CD4-positive, alpha-beta memory T cell (primary cell): ENCODE measurements at places on chromosomes 5 and 9.

DNA sequence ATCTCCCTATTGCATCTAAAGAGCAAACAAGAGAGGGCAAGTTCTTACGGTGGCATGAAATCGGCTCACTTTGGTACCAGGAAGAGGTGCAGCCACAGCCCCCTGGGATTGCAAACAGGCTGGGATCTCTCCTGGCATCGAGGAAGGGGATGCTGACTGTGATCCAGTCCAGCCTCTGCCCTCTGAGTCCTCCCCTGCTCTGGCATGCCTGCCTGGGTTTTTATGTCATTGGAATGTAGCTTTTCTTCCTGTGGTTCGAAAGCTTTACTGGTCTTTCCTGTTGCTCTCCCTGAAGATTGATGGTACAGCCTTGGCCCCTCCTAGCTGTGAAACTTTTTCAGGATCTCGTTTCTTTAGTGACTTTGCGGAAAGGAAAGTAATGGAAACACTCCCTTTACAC, 6.6 kb downstream of the SLC46A2 start:
- DNase-seq = no peak

GRCh38 chr5:107876261-107876660, 205.5 kb upstream of the EFNA5 start:
- DNase-seq = no peak

- no peak for DNase-seq
Observed at GRCh38 chr5:9733486-9733885, 103.3 kb upstream of the TAS2R1 start.

- no peak for DNase-seq
Observed at GRCh38 chr5:612498-613424, 621 bp downstream of the CEP72 start.

GRCh38 chr9:78215706-78216105, 20.2 kb upstream of the CEP78 start:
- no peak for DNase-seq

GRCh38 chr5:109454731-109455505, 45.1 kb upstream of the PJA2 start:
- no peak for DNase-seq

DNA sequence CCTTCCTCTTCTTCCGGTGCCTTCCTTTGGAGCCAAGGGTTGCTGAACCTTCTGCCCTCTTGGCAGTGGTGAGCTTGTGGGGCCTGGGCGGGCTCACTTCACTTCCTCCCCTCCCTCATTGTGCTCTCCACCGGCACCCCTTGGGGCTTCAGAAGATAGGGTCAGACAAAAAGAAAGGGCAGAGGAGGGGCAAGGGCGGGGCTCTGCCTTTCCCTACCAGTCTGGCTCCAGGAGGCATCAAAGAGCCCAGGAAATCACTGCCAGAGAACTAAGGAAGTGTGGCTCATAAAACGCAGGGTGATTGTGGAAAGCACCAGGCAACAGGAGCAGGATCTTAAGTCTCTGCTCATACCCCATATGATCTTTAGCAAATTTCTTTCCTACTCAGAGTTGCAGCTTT, 34.8 kb downstream of the ACOT12 start:
- no peak for DNase-seq

- DNase-seq = no peak
Observed at GRCh38 chr9:76662476-76663281, 101.6 kb upstream of the PCA3 start.

- no peak for DNase-seq
Observed at GRCh38 chr9:15711531-15711930, 158.7 kb downstream of the CCDC171 start.

- no peak for DNase-seq
Observed at GRCh38 chr5:140627972-140628371, 5.0 kb downstream of the CD14 start.

GRCh38 chr9:100350188-100350587, 2.6 kb downstream of the TEX10 start:
- no peak for DNase-seq

- peak; percentile 17 for DNase-seq
Observed at GRCh38 chr9:91727316-91727861, 222.6 kb downstream of the ROR2 start.

DNA sequence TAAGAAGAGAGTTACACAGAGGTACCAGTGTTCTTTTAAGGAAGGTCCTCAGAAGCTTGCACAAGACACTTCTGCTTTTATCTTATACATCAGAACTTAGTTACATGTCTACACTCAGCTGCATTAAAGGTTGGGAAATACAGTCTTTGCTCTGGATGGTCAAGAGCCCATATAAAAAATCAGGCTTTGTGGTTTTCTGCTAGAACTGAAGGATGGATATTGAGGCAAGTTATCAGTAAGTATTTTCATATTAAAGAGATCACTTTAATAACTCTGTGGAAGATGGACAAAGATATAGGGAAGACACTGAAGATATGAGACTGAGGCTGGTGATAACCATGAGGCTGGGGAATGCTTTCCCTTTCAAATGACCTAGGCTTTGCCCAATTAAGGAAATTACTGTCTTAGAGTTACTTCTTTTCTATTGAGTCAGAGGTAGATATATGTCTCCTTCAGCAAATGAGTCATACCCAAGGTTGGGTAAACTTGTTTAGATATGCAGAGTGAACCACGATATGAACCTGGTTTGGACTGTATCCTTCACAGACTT, 87.0 kb upstream of the TNC start:
- DNase-seq = no peak

DNA sequence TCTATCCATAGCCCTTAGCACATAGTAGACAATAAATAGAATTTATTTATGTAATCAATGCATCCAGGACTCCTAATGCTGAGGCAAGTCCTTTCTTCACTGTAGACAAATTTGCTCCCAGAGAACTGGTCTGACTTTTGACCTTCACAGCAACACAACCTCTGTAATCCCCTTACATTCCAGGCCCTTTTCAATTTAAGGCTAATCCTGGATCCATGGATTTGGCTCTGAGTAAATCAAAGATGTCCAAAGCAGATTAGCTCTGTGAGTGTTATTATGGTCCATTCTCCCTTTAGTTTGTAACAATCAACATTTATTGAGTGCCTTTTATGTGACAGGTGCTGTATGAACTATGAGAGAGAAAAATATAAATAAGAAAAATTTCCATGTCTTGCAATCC, 27.4 kb upstream of the TMC1 start:
- no peak for DNase-seq

DNA sequence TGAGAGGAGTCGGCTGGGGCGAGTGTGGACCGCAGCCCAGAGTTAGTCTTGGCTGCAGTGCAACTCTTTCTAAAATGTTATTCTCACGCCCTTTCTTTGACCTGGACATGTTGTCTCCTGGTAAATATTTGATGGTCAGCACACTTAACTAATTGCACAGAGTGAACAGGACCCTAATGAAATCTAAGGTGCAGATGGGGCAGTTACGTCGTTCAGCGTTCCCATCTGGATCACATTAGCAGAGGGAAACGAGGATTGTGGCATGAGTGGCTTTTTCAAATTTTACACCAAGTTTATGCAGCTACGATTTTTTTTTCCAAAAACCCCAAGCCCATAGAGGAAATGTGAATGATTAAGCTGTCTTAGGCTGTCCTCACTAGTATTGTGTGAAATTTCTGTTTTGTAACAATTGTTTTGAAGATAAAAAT, 483 bp downstream of the C9orf85 start:
- no peak for DNase-seq

- no peak for DNase-seq
Observed at GRCh38 chr9:70260606-70261005, 1.8 kb downstream of the SMC5 start.

- DNase-seq = no peak
Observed at GRCh38 chr9:88391921-88392320, 3.7 kb downstream of the SPIN1 start.

DNA sequence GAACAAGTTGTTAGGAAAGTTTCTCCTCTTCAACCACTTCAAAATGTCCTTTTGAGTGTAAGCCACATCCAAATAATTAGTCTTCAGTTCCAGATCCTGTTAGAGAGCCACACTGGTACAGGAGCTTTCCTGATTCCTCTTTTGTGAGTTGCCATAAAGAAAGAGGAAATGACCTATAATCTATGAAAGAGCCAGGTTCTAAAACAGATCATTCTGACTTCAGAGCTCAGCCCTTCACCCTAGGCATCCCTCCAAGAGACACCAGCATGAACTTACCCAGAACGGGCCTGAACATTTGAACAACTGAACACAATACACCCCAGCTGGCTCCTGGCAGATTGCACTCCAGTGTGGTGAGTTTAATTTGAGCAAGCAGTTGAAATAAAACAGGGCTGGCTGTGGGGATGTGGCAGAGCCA, 25.7 kb downstream of the SLC1A1 start:
- DNase-seq = no peak

DNA sequence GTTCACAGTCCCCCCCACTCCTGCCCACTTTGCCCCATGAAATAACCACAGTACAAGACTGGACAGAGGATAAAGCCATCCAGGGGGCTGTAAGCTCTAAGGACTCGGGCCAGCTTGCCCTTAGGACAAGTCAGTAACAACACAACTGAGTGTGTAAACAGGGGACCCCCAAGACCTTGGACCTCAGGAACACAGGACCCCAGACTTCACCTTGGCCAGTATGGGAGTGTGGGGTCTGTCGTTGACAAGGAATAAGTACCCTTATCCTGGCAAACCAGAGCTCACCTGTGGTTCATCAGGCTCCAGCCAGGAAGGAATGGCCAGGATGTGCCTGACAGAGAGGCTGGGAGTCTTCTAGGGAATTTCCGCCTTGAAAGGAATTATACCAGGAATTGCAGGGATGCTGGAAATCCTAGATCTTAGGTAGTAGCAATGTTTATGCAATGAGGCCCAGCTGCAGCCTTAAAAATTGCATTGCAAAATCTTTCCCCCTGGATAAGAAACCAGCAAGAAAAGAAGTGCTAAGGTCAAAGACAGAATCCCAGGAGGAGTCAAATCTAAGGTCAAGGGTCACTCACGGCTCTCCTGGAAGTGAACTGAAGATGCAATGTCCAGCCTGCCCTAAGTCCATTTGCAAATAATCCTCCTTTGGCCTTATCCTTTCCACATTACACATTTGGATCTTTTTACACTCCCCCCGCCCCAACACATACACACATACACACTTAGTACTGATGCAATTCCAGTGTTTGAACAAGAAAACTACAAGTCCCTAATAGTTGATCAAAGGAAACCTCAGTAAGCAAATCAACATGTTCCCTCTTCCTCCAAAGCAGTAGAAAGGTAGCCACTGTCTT, 27.3 kb upstream of the TDRD7 start:
- DNase-seq = no peak

DNA sequence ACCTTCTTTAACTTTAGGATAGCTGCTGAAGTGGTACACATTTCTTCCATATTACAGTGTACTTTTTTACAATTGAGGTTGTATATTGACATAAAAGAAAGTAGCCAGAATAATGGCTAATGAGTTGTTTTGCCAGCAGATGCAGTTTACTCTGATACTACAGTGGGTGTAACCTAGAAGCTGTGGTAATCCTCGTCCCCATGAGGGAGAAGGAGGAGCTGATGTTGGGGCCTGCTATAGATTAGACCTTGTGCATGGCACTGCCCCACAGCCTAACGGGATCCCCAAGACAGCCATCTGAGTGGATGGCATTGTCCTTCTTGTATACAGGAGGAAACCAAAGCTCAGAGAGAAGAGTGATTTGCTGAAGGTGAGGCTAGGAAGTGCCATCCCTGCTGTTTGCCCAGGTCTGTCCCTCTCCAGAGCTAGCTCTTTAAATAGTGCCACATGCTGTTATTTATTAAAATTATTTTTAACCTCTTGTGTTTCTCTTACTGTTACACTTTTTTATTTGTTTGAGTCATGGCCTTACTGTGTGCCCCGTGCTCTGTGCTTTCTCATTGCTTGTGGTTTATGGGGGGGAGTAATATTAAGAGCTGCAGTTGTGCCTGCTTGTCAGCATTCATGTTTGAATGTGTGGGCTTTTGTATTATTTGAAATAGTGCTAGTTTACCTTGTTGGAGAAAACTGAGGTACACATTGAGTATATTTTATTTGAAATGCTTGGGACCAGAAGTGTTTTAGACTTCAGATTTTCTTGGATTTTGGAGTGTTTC, 65.3 kb downstream of the ICE1 start:
- DNase-seq = no peak

- DNase-seq = no peak
Observed at GRCh38 chr5:53507013-53507412, 26.6 kb downstream of the FST start.

- DNase-seq = no peak
Observed at GRCh38 chr9:80664327-80665210, 1024.8 kb downstream of the TLE1 start.

- DNase-seq = no peak
Observed at GRCh38 chr9:136006169-136006568, 45.0 kb upstream of the UBAC1 start.

DNA sequence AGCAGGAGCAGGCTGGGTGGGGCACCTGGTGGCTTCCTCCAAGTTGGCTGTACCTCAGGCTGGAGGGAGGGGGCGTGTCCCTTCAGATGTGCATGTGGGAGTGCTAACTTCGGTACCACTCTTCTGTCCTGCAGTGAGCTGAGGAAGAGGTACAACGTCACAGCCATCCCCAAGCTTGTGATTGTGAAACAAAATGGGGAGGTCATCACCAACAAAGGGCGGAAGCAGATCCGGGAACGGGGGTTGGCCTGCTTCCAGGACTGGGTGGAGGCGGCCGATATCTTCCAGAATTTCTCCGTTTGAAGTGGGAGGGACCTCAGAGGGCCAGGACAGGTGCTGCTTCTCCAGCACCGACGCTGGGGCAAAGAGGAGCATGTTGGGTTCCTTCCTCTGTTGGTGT, 9.3 kb downstream of the NXNL2 start:
- DNase-seq = no peak

- no peak for DNase-seq
Observed at GRCh38 chr9:16205455-16205854, 652.6 kb downstream of the CCDC171 start.

DNA sequence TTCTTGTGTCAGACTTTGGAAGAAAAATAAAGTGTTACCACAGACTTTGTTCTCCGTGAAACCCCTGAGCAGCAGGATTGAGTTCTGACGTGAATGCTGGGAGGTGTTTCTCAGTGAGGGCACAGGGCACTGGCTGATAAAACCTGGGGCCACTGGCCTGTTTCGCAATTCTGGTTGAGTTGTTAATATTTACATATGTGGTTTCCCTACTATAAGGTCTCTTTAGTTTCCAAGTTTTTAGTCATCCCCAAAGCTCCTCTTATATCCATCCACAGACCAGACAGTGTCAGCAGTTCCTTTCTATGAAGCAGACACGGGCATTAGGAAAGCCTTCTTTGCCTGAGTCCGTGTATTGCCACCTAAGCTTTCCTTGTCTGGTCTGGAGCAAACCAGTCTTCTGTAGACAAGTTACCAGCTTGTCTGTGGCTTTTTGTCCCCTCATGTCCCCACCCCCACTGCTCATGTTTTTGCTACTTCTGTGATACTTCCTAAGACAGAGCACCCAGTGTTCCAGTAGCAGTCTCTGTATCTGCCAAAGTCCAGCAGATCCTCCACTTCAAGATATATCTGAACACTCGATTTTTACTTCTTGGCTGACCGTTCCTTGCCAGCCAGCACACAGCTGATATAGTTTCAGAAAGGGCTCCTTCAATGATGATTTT, 42.0 kb downstream of the ACO1 start:
- no peak for DNase-seq

DNA sequence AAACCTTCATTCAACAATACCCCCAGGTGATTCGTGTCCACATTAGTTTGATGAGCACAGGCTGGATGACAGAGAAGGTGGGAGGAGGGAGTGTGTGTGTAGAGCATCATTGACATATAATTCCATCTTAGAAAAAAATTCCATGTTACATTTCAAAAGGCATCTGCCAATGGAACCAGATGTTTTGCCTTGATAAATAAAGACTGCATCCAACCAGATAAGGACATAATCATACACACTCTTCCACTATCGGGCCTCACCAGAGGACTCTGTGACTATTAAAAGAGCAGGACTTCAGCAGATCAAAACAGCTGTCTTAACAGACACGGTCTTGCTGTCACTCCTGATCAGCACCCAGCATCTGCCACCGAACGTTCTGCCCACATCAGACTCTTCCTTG, 96.4 kb upstream of the SPIN1 start:
- no peak for DNase-seq
